ENCODE measurements at places on chromosomes 4 and X.

- no peak for DNase-seq
These were observed 30.6 kb upstream of the PJA1 start for GRCh38 chrX:69195810-69196209.

GRCh38 chr4:20395160-20395773 lies 143.6 kb downstream of the SLIT2 start:
- no peak for DNase-seq

DNA sequence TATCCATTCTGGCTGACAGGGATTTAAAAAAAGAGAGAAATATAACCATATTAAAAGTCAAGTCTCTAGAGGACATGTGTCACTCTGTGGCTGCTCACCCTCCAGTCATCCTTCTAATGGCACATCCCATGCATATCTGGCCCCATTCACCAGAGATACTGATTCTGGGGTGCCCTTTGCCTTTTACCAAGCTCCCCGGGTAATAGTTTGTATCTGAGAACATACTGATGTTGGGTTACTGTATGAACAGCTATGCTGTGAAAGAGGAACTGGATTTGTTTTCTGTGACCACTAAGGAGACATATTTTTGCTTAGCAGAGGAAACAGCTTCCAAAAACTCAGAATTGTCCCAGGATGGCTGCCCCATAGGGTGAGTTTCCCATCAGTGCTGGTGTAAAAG lies 56.0 kb downstream of the SAT1 start:
- DNase-seq, result no peak

- no peak for DNase-seq
These were observed 106.7 kb upstream of the TTC29 start for GRCh38 chr4:147052361-147052760.

GRCh38 chrX:15973946-15974345 lies 119.3 kb upstream of the AP1S2 start:
- no peak for DNase-seq
